PC-9 (cell line): ENCODE measurements at places on chromosomes 11 and 22. TPM values are rescaled to one million over a fixed set of nuclear protein-coding genes. Genes with fewer than 3 reads are reported as not detected.
A peak's percentile ranks its signal among the peaks of the same experiment; 100 is the strongest.

DNA sequence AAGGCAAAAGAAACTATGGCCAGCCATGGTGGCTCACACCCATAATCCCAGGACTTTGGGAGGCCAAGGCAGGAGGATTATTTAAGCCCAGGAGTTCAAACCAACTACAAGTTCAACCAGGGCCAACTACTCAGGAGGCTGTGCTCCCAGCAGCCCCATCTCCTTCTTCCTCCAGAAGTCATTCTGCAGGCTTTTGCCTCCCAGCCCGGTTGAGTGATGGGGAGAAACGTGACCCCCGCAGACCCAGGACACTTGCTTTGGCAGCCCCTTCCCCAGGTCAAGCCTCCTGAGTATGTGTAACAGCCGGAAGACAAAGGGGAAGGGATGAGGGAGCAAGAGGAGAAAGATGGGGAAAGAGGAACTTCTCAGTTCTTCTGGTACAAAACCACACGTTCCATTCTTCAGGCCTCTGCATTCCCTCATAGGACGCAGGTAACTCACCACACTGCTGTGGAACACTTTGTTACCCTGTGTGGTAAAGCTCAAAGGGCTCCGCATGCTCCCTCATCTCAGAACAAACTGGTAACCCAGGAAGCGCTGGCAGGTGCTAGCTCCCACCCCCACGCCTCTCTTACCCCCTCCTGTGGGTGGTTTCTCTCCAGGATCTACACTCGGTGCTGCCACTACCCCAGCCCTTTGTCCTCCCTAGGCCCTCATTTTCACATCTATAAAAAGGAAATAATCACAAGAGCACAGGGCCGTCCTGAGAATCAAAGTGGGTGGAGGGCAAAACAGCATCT is 4.0 kb downstream of the SULT4A1 start:
- DNase-seq: no peak

DNA sequence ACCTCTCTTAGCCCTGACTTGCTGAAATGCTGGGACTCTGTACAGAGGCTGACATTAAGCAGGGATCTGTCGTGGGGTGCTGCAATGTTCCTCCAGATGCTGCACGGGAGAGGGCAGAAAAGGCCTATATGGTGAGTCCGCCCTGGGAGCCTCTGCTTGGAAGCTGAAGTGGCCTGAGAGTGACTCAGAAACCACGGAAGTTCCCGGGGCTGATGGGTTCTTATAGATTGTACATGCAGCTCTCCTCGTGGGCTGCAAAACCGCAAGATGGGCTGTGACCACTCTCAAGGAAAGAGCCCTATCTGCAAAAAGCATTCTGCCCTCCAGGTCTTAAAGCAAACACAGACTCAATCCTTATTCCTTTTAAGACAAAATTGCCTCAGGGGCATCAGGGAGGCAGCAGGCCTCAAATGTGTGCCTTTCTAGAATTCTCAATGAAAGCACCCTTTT is 5.8 kb upstream of the SLC43A3 start:
- peak; percentile 69 for DNase-seq

LRRC74B gene
- 0.25 TPM in 1 of 2 replicates, not detected in the other for total RNA-seq

MRPL11 gene
- 138 and 140 TPM in 2 replicates for total RNA-seq

- no peak for DNase-seq
Measured at GRCh38 chr22:44330188-44330743, 17.5 kb upstream of the SHISAL1 start.

MICALL1 gene
- total RNA-seq: 113 and 126 TPM in 2 replicates

GRCh38 chr11:119730789-119731386 is 1.9 kb upstream of the NECTIN1 start:
- no peak for DNase-seq

APOBEC3A gene
- not detected in 2 replicates for total RNA-seq

- DNase-seq: no peak
Measured at GRCh38 chr11:94665116-94665659, 98.0 kb downstream of the PIWIL4 start.

PNPLA3 gene
- total RNA-seq: 22.2 and 26.8 TPM in 2 replicates

GRCh38 chr11:114164546-114164945 is 105.0 kb downstream of the ZBTB16 start:
- no peak for DNase-seq

JAML gene
- not detected in 2 replicates for total RNA-seq

MS4A2 gene
- not detected in 2 replicates for total RNA-seq

DNA sequence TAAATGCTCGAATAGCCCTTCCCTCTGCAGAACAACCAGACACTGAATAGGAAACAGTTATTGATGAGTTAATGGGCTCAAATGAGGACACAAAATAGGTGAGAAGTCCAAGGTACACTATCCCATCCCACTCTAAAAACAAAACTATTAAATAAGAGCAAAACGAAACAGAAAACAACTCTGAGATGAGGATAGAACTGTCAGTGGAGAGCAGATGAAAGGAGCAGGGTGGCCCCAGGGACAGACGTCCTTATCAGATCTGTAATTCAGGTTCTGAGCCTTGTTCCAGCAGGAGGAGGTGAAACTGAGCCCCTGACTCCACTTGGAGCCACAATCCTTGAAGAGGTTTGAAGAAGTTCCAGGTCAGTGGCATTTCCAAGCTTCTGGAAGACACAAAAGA is 8.5 kb upstream of the SNX19 start:
- DNase-seq: no peak

- peak; percentile 49 for DNase-seq
Measured at GRCh38 chr11:68950270-68950669, 30.5 kb downstream of the MRGPRD start.

- DNase-seq: no peak
Measured at GRCh38 chr11:64933935-64934681, 1.6 kb downstream of the GPHA2 start.

PHOX2A gene
- total RNA-seq: not detected in 2 replicates

- DNase-seq: no peak
Measured at GRCh38 chr11:87213444-87213843, 175.7 kb downstream of the TMEM135 start.

GRCh38 chr11:10294290-10294953 is 403 bp upstream of the SBF2 start:
- peak; percentile 41 for DNase-seq

- DNase-seq: peak; percentile 49
Measured at GRCh38 chr11:69682221-69682620, 7.1 kb upstream of the LTO1 start.

SPI1 gene
- not detected in 2 replicates for total RNA-seq

GRCh38 chr11:17015627-17016126 is 1.5 kb upstream of the PLEKHA7 start:
- DNase-seq: no peak

GPR83 gene
- total RNA-seq: not detected in 2 replicates

DNA sequence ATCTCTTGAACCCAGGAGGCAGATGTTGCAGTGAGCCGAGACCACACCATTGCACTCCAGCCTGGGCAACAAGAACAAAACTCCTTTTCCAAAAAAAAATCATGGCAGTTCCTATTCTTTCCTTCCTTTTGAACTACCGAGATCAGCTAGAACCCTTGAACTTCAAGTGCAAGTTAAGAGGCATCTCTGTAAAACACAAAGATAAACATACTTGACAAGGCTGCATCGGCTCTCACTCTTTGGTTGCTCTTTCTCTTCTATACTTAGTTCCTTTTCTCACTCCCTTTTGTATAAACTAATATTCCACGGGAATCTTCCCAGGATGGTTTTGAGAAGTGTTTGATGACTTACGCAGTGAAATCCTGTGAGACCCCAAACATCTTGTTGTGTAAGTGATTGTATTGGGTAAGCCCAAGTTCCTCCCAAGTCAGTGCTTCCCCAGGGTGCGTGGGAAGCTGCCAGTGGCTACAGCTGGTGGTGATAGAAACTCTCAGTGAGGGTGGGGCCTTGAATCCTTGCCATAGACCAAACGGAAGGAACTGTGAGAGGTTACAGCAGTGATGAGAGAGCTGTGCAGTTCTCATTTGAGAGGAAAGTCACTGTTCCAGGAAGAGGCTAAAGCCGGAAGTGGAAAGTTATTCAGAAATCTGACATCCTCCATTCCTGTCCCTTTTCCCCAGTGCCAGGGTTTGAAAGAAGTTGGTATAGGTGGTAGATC is 24.1 kb upstream of the CDC42EP2 start:
- DNase-seq: peak; percentile 32

FAT3 gene
- 3.4 and 7.6 TPM in 2 replicates for total RNA-seq

DNA sequence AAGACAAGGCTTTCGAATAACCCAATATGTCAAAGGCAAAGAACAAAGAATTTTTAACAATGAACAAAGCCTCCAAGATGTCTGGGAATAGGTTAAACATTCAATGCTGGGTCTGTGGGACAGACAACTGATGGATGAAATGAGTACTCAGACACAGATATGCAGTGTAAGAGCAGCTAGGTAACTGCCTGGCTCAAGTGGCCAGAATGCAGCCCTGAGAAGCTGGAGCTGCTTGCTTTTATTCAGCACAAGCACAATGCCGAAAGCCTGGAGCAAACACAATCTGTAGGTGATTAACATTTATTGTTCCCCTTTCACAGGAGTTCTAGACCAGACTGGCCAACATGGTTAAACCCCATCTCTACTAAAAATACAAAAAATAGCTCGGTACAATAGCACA is 24.0 kb downstream of the GLYAT start:
- no peak for DNase-seq

- no peak for DNase-seq
Measured at GRCh38 chr22:49462795-49463194, 364.9 kb downstream of the BRD1 start.

DNA sequence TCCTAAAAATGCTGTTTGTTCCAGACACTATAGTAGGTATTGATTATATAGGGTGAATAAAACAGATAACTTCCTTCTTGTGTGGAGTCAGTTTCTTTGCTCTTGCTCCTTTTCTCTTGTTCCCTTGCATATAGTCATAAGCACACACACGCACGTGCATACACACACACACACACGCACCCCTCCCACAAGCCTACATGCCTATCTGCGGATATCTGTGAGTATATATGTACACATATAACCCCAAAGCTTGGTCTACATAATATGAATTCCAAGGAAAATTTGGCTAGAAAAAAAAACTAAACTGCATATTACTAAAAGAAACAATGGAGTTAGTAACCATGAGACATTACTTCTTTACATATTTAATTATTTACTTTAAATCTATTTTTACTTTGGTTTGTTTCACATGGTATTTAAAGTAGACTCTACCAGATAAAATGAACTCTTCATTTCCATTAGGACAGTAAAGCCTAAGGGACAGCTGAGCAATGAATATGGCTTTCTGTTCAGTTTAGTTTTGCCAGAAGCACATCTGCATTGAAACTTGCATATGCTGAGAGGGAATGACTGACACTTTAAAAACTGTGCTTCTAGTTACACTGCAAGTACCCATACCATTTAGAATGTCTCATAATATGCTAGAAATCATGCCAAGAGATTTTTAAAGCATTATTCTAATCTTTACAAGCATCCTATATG is 676.4 kb downstream of the DLG2 start:
- no peak for DNase-seq
